ENCODE measurements at places on chromosomes 3 and 15.

- DNase-seq = no peak
These were observed 194.2 kb downstream of the PLCL2 start for GRCh38 chr3:17078926-17079465.

DNA sequence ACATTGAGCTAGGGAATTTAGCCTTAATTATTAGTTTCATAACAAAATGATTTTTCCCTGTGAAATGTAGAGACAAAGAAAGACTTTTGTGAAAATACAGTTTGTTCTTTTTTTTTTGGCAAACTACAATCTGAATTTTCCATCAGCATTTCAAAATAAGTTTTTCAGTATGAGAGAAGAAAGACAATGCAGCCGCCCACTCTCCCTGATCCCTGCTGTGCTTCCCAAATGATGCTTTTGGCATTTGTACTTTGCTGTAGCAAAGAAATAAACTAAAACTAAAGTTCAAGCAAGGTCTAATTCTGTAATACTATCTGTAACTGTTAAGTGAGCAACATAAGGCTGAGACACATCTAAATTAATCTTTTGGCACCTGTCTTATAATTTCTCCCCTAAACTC lies 782.2 kb downstream of the VGLL3 start:
- DNase-seq = no peak

- DNase-seq = no peak
These were observed 30.5 kb upstream of the PXYLP1 start for GRCh38 chr3:141201122-141201521.

- no peak for DNase-seq
These were observed 42.2 kb upstream of the PPARG start for GRCh38 chr3:12246497-12247163.

GRCh38 chr3:177703788-177704187 lies 506.5 kb upstream of the TBL1XR1 start:
- no peak for DNase-seq

DNA sequence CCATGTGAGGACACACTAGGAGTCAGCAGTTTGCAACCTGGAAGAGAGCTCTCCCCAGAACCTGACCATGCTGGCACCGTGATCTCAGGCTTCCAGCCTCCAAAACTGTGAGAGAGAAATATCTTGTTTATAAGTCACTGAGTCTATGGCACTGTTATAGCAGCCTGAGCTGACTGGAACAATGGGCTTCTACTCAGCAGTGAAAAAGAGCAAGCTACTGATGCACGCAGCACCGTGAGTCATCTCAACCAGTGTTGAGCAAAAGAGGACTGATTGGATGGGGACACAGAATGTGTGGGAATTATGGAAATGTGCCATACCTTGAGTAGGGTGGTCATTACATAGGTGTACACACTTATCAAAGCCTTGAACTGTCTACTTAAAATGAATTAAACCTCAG lies 230.4 kb downstream of the PLCL2 start:
- DNase-seq = no peak

GRCh38 chr3:50126287-50127211 lies 28.6 kb upstream of the SEMA3F start:
- no peak for DNase-seq

GRCh38 chr3:19439944-19440343 lies 291.6 kb downstream of the KCNH8 start:
- DNase-seq = no peak

GRCh38 chr15:43383070-43383469 lies 12.2 kb downstream of the TUBGCP4 start:
- no peak for DNase-seq

- DNase-seq = no peak
These were observed 7.1 kb upstream of the HDAC11 start for GRCh38 chr3:13473020-13473419.

DNA sequence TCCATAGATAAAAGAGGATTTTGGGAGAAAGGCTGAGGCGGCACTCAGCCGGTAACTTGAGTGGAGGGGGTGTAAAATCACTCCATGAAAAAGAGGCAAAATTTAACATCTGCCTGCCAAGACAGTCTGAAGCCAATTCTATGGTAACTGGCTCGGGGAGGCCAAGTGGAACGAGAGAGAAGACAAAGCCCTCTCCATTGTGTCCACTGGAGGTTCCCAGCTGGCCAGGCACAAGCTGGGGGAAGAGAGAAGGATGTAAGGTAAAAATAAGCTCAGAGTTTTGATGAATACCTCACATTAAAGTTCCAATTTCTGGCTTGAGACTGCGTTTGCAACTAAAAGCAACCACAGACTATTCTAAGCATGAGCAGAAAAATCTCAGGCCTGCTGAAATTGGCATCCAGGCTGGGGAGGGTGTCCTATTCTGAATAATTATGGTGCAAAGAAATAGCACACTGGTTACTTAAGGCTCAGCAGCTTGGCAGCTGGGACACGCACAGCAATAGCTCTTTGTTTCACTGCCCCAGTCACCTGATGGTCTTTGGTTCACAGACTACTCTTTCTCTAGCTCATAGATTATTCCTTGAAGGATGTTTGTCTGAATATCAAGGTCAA lies 48.8 kb downstream of the CHRD start:
- DNase-seq = peak; percentile 35

DNA sequence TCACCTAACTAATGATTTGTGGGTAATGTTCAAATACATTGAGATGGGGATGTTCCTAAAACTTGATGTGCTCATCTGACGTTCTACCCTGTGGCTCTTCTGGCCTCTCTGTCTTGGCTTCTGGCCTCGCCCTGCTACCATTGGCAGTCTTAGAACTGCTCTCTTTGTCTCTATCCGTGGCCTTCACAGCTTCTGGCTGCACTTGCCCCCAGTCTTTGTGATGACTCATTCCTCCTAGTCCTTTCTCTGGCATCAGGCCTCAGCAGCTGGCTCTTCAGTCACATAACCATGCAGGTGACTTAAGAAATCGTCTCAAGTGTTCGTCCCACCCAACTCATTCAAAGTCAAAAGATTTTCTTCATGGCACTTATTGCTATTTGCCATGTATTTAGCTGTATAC lies 188.1 kb downstream of the BBX start:
- no peak for DNase-seq

DNA sequence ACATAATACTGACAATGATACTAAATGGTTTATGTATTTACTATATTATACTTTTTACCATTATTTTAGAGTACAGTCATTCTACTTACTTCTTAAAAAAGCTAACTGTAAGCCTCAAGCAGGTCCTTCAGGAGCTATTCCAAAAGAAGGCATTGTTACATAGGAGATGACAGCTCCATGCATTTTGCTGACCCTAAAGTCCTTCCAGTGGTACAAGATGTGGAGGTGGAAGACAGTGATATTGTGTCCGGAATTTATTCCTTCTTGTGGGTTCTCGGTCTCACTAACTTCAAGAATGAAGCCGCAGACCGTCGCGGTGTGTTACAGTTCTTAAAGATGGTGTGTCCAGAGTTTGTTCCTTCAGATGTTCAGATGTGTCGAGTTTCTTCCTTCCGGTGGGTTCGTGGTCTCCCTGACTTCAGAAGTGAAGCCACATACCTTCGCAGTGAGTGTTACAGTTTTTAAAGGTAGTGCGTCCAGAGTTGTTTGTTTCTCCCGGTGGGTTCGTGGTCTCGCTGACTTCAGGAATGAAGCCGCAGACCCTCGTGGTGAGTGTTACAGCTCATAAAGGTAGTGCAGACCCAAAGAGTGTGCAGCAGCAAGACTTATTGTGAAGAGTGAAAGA lies 20.9 kb downstream of the AVEN start:
- DNase-seq = no peak

DNA sequence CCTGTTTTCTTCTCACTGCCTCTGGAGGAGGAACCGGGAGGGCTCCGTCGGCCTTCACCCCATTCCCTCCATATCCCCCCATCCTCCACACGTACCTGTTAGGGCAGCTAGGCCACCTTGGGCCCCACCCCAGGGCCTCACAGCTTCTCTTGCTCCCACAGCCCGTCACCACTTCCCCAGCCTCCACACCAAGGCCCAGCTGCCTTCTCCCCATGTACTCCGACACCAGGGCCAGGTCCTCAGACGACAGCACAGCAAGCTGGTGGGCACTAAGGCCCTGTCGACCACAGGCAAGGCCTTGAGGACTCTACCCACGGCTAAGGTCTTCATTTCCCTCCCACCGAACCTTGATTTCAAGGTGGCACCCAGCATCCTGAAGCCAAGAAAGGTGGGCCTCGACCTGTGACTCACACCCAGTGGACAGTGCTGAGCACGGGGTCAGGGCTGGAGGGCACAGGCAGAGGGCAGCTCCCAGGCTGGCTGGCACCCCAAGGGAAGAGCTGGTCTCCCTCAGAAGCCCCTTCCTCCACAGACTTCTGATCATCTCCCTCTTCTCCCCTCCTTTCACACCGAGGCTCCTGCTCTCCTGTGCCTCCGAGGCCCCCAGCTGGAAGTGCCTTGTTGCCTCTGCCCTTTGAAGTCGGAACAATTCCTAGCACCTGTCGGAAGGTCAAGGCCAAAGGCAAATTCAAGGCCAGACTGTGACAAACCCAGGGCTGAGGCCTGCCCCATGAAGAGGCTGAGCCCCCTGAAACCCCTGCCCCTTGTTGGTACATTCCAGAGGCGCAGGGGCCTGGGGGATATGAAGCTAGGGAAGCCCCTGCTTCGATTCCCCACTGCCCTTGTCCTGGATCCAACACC lies 9.1 kb downstream of the RPUSD3 start:
- no peak for DNase-seq

- peak; percentile 24 for DNase-seq
These were observed 143.6 kb upstream of the UBE2E1 start for GRCh38 chr3:23662079-23662617.

GRCh38 chr15:76199106-76200082 lies 111.9 kb downstream of the ETFA start:
- DNase-seq = no peak

- no peak for DNase-seq
These were observed 41.1 kb downstream of the PTH1R start for GRCh38 chr3:46918634-46919033.

DNA sequence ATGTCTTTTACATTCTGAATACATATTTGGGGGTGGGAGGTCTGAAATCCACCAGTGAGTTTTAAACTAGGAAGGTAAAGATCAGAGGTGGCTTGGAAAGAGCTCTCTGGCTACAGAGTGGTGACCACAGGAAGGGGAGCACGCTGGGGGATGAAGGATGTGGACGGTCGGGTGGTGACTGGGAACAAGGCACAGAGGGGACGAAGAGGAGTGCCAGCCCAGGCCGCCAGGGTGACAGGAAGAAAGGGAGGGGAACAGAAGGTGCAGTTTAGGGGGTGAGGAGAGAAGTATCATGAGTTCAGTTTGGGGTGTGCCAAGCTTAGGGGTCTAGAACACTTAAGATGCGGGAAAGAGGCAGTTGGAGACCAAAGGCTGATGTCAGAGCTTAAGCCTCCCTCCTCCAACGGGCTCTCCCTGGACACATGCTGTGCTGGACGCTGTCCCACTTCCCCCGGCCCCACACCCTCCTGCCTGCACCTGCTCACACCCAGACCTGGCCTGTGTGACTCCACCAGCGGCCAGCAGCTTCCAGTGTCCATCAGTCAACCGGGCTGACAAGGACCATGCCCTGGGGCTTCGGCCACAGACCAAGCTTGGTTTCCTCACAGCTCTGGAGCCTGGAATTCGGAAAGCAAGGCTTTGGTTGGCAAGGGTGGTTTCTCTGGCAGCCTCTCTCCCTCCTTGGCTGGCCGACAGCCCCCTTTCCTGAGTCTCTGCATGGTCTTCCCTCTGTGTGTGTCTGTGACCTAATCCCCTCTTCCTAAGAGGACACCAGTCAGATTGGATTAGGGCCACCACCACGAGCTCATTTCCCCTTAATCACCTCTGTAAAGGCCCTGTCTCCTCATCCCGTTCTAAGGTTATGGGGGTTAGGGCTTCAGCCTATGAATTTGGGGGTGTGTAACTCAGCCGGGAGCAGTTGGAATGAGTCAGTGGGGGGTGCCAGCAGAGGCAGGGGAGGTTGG lies 120.4 kb upstream of the IQSEC1 start:
- DNase-seq = no peak

GRCh38 chr15:66921319-66921915 lies 144.0 kb upstream of the SMAD3 start:
- no peak for DNase-seq

- no peak for DNase-seq
These were observed 42.7 kb upstream of the IL12A start for GRCh38 chr3:159945930-159946329.

- no peak for DNase-seq
These were observed 26.2 kb downstream of the PIK3CA start for GRCh38 chr3:179174316-179174715.

GRCh38 chr15:68433551-68433950 lies 1.6 kb upstream of the ITGA11 start:
- no peak for DNase-seq

GRCh38 chr3:28940530-28940929 lies 340.3 kb upstream of the RBMS3 start:
- no peak for DNase-seq

- no peak for DNase-seq
These were observed 23.3 kb downstream of the LRRC2 start for GRCh38 chr3:46542801-46543201.

GRCh38 chr3:182389071-182389815 lies 404.1 kb upstream of the ATP11B start:
- DNase-seq = no peak

GRCh38 chr15:60340207-60340921 lies 57.4 kb downstream of the ANXA2 start:
- DNase-seq = no peak

GRCh38 chr3:98827221-98827920 lies 64.2 kb downstream of the ST3GAL6 start:
- no peak for DNase-seq

DNA sequence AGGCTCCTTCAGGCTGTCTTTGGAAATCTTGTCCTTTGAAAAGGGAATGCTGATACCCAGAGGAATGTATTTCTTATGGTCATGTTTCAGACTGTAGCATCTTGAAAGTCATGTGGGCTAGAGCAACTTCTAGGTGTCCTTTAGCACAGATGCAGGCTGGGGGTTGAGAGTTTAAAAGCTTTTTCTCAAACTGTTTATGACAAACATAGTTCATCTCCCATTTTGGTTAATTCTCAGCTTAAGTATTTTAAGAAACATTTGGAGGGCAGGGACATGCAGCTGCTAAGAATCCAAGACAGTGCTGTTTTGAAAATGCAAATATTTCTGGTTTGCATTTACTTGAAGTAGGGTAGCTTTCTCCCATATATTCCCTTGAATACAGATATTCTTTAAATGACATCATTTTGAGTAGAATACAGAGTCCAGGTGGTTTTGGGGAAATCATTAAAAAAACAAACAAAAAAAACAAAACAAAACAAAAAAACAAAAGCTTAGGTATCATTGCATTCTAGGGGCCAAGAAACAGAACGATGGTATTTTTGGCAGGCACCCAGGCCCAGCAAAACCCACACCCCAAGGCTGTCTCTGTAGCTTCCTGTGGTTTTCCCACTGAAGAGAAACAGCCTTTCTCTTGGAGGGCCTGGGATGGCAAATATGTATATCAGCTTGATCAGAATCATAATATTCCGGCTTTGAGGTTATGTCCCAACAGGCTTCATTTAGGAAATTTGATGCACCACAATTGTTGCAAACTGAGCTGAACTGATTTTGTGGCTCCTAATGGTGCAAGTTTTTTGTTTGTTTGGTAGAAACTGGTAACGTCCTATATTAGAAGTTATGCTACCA lies 120.0 kb downstream of the ATG7 start:
- no peak for DNase-seq

- no peak for DNase-seq
These were observed 3.2 kb downstream of the ALAS1 start for GRCh38 chr3:52200981-52201679.

GRCh38 chr3:188060840-188061544 lies 93.0 kb upstream of the LPP start:
- peak; percentile 44 for DNase-seq

Data from skin of body (tissue), 3 donors.